ENCODE measurements at places on chromosomes 11 and 22.
A peak's percentile ranks its signal among the peaks of the same experiment; 100 is the strongest.

DNA sequence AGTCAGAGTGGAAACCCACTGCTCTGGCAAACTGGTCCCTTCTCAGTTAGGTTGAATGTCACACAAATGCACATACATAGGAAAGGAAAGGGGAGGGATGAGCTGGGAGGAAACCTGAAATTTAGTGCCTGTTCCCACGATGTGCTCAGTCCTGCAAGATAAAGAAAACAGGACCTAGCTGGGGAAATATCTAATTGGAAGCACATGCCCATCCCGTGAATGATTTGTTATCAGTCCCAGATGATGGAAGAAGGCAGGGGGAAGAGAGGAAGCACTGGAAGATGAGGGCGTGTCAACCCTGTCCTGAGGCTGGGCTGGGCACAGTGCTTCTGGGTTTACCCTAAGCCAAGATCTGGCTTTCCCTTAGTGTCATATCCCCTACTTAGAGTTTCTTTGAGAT is 173.9 kb downstream of the NAV2 start:
- DNase-seq, result no peak

DNA sequence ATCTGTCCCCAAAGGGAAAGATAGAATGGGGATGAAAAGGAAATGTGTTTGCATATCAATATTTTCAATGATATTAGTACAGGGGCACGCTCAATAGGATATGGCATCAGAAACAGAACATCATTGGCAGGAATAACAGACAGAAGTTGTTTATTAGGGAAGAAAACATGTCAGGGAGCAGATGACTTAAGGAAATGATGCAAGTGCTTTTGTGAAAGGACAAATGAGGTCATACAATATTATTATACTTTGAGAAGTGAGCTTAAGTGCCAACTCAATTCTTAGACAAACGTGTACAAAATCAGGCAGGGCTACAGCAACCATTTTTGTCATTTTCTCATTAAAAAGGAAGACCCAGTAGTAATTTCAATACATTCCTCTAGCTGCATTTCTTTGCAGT is 388.4 kb downstream of the SOX6 start:
- peak; percentile 35 for DNase-seq

- peak; percentile 69 for DNase-seq
Measured at GRCh38 chr11:93330446-93330984, at the start of gene DEUP1. Gene DEUP1 (plus strand): TSS chr11:93330742. CDS start chr11:93332260, 1,518 bp downstream.

DNA sequence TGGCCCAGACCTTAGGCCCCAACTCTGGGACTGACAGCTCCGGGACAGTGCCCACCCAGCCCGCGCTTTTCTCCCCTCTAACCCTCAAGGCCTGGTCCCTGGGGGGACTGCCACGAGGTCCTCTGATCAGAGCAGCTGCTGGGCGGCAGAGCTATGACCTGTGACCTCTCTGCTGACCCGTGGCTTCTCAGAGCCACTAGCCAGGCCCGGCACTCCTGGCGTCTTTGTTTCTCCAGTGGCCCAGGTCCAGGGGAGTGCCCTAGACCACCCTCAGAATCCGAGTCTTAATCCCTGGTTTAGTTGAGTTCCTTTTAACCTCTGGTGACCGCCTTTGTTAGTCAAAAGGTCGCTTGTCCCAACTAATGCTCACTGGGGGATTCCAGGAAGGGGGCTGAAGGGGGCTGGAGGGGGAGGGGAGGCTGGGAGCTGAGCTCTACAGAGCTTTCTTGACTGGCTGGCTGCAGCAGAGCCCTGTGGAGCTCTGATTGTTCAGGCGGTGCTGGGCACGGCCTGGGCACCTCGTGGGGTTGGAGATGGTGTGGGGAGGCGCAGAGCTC is 1.2 kb downstream of the FBLN1 start:
- DNase-seq, result no peak

DNA sequence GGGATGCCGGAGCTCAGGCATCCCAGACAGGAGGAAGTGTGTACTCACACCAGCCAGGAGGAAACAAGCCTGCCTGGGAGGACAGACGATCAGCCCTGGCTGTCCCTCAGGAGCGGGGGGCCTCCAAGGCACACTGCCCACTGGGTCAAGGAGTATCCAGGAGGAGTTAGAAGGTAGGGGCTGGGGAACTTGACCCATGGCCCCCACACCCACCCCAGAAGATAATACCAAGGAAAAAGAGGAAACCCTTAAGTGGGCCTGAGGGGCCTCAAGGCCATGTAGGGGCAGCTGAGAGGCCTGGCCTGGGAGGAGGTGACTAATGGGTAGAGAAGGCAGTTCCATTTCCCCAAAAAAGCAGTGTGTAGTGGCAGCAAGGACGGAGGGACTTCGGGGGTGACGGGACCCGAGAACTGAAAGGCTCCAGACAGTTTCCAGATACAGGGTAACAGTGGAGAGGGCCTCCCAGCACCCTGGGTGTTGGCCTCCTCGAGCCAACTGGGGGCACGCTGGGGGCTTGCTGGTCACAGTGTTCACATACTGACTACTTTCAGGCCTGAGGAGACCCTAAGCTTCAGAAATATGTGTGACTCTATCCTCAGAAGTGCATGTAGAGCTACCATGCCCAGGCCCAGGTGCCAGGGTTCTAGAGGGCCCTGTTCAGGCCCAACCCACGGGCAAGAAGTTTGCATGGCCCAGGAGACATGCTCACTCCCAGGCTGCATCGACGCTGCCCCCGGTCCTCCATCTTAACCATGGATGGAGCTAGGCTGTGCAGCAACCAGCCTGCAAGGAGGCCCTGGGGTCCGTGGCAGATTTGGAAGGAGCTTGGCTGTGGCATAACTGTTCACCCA is 75.7 kb upstream of the PITPNB start:
- no peak for DNase-seq

DNA sequence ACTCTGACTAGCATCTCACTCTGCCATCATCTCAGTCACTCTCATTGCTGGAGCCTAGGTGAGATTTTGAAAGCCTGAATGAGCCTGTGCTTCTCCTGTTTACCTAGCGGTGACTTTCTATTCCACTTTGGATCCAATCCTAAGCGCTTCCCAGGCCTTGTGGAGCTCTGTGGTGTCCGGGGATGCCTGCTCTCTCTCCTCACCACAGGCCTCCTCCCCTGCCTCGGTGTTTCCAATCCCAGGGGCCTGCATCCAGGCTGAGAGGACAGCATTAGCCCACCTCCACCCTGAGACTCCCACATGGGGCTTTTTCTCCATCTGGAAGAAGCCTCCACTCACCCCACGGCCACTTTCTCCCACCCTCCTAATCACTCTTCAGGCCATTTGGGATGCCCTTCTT is 380.3 kb downstream of the NTM start:
- DNase-seq, result no peak

DNA sequence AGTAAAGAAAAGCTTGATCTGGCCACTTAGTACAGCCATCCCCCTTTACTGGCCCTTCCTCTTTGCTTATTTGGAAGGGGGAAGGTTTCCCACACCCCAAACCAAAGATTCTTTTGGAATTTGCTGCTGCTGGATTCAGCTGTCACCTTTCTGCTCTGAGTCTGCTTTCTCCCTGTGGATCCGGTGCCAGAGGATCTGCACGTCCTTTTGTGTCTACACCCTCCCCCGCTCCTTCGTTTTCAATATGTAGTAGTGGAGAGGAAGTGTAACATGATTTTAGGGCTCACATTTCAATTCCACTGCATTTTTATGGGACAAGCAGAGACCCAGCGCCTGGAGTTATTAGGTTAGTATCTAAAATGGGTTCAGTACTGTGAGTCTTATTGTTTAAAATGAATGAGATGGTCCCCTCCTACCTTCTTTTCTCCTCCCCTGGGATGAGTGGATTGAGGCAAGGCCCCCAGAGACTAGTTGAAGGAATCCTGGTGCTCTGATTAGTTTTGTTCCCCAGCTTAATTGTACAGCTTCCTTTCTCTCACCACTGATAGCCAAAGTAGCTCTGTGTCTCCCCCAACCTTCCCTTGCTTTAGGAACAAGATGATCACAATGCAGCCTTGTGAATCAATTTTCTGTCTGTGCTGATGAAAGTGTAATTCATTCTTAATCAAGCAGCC is 30.5 kb upstream of the CABP7 start:
- DNase-seq, result peak; percentile 57

DNA sequence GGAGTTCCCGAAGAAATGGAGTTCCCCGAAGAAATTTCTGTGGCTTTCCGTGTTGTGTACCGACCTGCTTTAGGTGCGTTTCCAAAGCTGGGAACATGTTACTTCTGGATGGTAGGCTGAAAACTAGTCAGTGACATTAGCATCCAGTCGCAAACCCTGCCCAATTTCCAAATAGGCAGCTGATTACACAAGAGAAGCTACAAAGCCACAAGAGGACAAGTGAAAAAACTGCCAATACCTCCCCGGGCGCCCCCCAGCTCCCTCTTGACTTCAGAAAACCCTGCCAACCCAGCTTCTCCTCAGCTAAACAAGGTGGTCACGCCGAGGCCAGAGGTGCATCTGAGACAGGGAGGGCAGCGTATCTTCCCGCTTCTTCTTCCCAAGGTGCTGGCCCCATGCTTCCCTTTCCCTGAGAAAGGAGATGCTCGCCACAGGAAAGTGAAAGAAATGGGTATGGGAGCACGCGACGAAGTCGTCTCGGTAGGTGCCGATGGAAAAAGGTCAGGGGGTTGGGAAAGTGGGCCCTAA is 551 bp downstream of the AGBL2 start:
- peak; percentile 13 for DNase-seq

All from tongue (tissue), 3 donors.